GM12878 (cell line): ENCODE measurements at places on chromosomes 3 and 15. TPM values are rescaled to one million over a fixed set of nuclear protein-coding genes. Genes with fewer than 3 reads are reported as not detected.

- H3K36me3 ChIP-seq: no peaks in the 10 kb centered on the region
- no peak for DNase-seq
- no peaks in the 10 kb centered on the region for H3K4me1 ChIP-seq
- no peak overlapping the region for H3K27ac ChIP-seq
- H3K27me3 ChIP-seq: no peaks in the 10 kb centered on the region
- H3K4me3 ChIP-seq: no peak overlapping the region
Measured at GRCh38 chr15:27549746-27550145, 549.4 kb downstream of the OCA2 start.

Gene ANXA2
- total RNA-seq: 169 and 170 TPM in 2 replicates

DNA sequence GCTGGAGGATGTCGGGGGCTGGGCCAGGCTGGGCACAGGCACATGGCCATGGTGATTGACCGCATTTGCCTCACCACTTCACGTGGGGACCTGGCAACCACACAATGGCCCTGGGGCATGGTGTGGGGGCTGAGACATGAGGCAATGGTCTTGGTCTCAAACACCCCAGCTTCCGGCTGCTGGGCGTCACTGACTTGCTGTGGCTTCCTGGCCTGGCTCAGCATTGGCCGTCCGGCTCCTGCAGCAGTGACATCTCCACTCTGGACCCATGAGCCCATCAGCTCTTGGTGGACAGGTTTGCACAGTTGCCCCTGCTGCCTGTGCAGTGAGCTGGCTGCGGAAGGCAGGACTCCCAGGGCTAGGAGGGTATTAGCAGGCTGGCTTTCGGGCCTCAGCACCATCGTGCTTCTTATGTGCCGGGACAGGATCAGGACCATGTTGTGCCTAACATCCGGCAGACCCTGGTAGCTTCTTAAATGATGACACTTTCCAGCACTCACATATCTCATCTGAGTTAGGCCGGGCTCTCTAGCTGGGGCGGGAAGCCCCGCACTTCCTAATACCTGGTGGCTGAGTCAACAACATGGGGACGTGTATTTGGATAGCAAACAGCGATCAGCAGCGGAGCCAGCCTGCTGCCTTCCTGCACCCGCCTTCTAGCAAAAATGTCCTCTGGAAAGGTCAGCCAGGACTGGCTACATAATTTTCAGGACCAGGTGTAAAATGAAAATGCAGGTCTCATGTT is 34.1 kb downstream of the ZNF710 start:
- no peak overlapping the region for H3K4me3 ChIP-seq
- no peaks in the 10 kb centered on the region for H3K27me3 ChIP-seq
- H3K27ac ChIP-seq: peak overlapping the region; percentile 55; the same call in 1 of the 2 replicates

Gene IL5RA
- total RNA-seq: 0.19 TPM in 1 of 2 replicates, not detected in the other

GRCh38 chr3:71315431-71315830 is 268.1 kb downstream of the FOXP1 start:
- peaks cover 4% of the 10 kb centered on the region for H3K27me3 ChIP-seq
- H3K27ac ChIP-seq: no peak overlapping the region
- no peak for DNase-seq
- H3K36me3 ChIP-seq: no peaks in the 10 kb centered on the region

Gene ETV5
- total RNA-seq: 10.6 and 12.5 TPM in 2 replicates

Gene RBP2
- total RNA-seq: not detected in 2 replicates

Gene XIRP1
- 0.38 and 0.40 TPM in 2 replicates for total RNA-seq

GRCh38 chr3:81871358-81872155 is 110.1 kb upstream of the GBE1 start:
- no peak overlapping the region for H3K4me3 ChIP-seq
- no peaks in the 10 kb centered on the region for H3K4me1 ChIP-seq
- no peaks in the 10 kb centered on the region for H3K27me3 ChIP-seq
- no peak for DNase-seq

GRCh38 chr3:185423178-185423577 is 60.2 kb downstream of the MAP3K13 start:
- H3K4me3 ChIP-seq: no peak overlapping the region
- H3K27ac ChIP-seq: no peak overlapping the region

Gene RNU6-1
- not detected in 2 replicates for total RNA-seq

Gene GPR27
- total RNA-seq: not detected in 2 replicates

DNA sequence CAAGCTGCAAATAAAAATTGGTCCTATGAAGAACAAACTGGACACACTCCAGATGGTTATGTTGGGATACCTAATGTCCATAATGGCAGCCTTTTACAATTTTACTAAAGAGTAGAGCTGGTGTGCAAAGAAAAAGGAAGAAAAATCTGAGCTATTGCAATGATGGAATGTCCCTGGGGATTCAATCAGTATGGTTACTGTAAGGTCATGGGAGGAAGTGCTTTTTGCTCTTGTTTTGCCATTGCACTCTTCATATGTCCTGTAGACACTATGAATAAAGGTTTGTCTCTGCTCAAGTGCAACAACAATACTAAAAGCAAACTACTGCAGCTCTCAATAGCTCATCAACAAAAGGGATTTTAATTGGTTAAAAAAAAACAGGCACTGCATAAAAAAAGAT is 5.4 kb downstream of the PFN2 start:
- no peak overlapping the region for H3K27ac ChIP-seq
- no peaks in the 10 kb centered on the region for H3K27me3 ChIP-seq

DNA sequence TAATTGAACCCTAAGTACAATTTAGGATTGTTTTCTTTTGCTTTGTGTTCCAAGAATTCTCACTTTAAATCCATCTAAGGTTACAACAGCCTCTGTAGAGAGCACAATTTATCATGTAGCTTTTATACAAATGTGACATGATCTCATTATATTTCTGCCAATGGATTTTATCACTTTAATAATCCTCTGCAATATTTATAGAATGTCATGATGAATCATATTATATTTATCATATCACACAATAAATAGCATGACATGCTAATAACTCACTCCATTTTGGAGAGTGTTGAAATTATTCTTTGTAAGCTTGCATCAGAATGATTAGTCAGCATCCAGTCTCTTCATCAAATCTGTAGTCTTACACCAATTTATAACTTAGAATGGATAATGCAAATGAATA is 280.6 kb upstream of the ZNF717 start:
- H3K27me3 ChIP-seq: no peaks in the 10 kb centered on the region
- H3K4me1 ChIP-seq: no peaks in the 10 kb centered on the region
- H3K4me3 ChIP-seq: no peak overlapping the region
- H3K36me3 ChIP-seq: no peaks in the 10 kb centered on the region
- H3K27ac ChIP-seq: no peak overlapping the region

Gene CD80
- total RNA-seq: 51.8 and 54.4 TPM in 2 replicates

Gene GOLGA8J
- not detected in 2 replicates for total RNA-seq

DNA sequence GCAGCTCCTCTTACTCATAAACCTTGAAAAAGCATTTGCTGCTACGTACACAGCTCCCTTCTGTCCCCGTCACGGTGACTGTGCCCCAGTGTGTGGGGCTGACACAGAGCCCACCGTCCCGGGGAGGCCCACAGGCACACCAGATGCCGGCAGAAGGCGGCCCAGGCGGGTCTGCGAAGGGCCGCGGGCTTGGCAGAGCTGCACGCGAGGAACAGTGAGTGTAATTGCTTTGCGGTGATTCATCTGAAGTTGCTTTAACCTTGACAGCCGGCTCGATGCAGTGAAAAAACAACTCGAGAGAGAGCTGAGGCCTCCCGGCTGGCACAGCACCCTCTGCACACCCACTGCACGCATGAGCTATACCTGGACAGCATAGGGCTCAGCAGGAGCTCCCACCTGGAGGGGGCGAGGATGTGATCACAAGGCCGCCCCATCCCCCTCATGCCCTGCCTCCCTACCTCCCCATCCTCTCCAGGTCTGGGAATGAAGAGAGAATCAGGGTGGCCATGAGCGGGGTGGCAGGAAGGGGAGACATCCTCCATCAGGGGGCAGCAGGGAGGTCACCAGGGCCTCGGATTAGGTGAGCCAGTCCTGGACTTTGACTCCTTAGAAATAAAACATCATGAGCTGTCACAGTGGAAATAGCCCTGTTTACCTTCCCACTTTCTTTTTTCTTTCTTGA is 172.7 kb downstream of the MEGF11 start:
- DNase-seq: no peak
- H3K27me3 ChIP-seq: no peaks in the 10 kb centered on the region
- H3K4me3 ChIP-seq: no peak overlapping the region
- H3K27ac ChIP-seq: no peak overlapping the region
- no peaks in the 10 kb centered on the region for H3K4me1 ChIP-seq

DNA sequence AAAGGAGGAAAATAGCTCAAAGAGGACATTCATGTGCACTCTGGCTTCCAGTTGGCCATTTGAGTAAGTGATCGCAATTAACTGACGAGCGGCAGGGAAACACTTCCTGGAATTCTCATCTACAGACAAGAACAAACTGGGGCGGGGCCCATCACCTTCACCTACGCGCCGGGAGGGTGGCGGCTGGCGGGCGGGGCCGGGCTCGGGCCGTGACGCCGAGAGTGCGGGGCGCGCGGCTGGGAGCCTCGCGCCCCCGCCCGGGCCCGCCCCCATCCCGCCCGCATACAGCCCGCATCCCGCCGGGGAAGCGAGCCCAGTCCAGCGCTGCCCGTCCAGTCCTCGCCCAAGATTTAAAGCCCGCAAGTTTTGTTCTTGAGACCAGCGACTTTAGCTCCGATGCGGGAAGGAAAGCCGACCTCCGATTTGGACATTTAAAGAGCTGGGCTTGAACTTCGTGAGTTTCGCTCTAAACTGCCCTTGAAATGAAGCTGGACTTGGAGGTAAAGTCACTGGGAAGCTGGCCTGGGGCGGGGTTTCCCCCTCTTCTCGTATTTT is at the start of gene B3GNT5:
Gene B3GNT5, plus strand, starts transcription at position 281 of the 555 bp plus-strand sequence. CDS start 16,546 bp downstream, outside the sequence.
- no peaks in the 10 kb centered on the region for H3K4me1 ChIP-seq
- no peak within 1 kb of the TSS for H3K27ac ChIP-seq
- H3K27me3 ChIP-seq: peaks cover 9% of the 10 kb centered on the region
- H3K36me3 ChIP-seq: no peaks in the 10 kb centered on the region

Gene MUC4
- total RNA-seq: 0.46 and 0.51 TPM in 2 replicates

GRCh38 chr3:16204751-16205150 is 30.3 kb downstream of the GALNT15 start:
- no peak overlapping the region for H3K4me3 ChIP-seq
- no peak for DNase-seq
- no peaks in the 10 kb centered on the region for H3K4me1 ChIP-seq
- no peaks in the 10 kb centered on the region; the same call in 1 of the 2 replicates for H3K27me3 ChIP-seq

DNA sequence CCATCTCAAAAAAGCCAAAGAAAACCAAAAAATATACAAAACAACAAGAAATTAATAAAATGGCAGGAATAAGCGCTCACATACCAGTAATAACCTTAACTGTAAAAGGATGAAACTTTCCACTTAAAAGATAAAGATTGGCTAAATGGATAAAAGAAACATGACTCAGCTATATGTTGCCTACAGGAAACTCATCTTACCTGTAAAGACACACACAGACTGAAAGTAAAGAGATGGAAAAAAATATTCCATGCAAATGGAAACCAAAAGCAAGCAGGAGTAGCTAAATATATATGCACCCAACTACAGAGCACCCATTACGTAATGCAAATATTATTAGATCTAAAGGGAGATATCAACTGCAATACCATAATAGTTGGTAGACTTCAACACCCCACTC is 49.7 kb downstream of the ADAM10 start:
- no peak overlapping the region for H3K4me3 ChIP-seq
- no peak for DNase-seq
- no peaks in the 10 kb centered on the region; the same call in none of the 2 replicates for H3K36me3 ChIP-seq
- peaks cover 4% of the 10 kb centered on the region for H3K4me1 ChIP-seq
- H3K27ac ChIP-seq: no peak overlapping the region
- no peaks in the 10 kb centered on the region for H3K27me3 ChIP-seq

- no peaks in the 10 kb centered on the region for H3K36me3 ChIP-seq
- no peak overlapping the region for H3K4me3 ChIP-seq
- no peak overlapping the region for H3K27ac ChIP-seq
- H3K27me3 ChIP-seq: no peaks in the 10 kb centered on the region
- H3K4me1 ChIP-seq: no peaks in the 10 kb centered on the region
- DNase-seq: no peak
Measured at GRCh38 chr3:197085137-197085536, 55.5 kb upstream of the MELTF start.

Gene ZNF660
- total RNA-seq: 2.4 and 2.9 TPM in 2 replicates

Gene ARL8B
- 48.9 and 51.3 TPM in 2 replicates for total RNA-seq

Gene GPR149
- total RNA-seq: not detected in 2 replicates

Gene RIOX2
- 32.8 and 35.0 TPM in 2 replicates for total RNA-seq

DNA sequence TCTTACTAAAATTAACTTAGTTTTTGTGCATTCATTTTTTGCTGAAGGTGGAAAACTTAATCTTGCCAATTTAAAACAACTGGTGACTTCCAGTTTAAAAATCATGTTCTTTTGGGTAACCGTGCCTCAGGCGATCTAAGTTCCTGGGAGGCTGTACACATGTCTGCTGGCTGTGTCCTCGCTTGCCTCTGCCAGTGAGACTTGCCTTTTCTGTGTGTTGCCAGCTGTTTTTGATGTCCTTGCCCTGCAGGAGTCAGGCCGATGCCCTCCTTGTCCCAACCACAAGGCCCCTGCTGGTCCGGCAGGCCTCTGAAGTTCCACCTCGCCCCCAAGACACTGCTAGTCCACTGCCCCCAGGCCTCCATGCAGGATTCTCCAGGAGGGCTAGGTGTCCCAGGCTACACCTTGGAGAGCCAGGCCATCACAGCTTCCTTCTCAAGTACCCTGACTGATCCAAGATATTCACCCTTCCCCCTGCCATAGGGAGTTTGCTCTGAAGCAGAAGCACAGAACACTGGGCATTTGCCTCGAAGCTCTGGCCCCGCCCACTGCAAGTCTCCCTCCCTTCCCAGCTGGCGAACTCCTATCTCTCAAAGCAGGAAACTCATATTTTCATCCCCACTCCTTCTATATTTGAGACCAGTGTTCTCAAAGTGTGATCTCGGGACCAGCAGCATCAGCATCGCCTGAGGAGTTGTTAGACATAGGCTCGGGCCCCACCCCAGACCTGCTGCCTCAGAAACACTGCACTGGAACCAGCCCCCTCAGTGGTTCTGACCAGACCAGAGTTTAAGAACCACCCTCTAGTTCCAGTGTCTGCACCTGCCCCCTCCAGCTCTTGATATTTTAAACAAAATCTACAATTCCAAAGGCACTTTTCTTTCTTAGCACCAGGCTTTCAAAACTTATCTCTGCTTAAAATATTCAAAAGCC is 185.8 kb upstream of the UBE2E1 start:
- no peaks in the 10 kb centered on the region for H3K27me3 ChIP-seq
- H3K4me1 ChIP-seq: no peaks in the 10 kb centered on the region
- H3K27ac ChIP-seq: no peak overlapping the region
- H3K36me3 ChIP-seq: no peaks in the 10 kb centered on the region

- H3K36me3 ChIP-seq: peaks cover 5% of the 10 kb centered on the region; the same call in 1 of the 2 replicates
- no peak for DNase-seq
- no peaks in the 10 kb centered on the region for H3K4me1 ChIP-seq
- H3K27ac ChIP-seq: no peak overlapping the region
- no peaks in the 10 kb centered on the region for H3K27me3 ChIP-seq
Measured at GRCh38 chr3:48952510-48953118, 34.0 kb downstream of the ARIH2 start.

DNA sequence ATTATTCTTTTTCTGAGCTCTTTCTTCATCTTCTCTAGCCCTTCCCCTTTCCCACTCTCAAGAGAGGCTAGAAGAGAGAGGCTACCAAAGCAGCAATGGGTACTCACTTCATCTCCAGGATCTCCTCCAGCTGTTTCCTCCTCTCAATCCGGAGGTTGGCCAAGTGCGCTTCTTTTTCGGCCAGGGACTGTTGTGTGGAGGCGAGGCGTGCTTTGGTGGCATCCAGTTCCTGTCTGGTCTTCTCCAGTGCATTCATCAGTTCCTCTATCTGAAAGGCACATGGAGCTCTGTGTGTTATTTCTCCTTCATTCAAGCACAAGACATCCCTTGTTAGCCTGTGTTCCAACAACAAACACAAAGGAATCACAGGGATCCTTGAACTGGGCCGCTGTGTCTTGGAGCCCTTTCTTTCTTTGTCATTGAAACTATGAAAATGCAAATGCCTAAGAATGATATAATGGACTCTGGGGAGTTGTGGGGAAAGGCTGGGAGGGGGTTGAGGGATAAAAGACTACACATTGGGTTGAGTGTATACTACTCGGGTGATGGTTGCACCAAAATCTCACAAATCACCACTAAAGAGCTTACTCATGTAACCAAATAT is 401.3 kb upstream of the WNT5A start:
- no peaks in the 10 kb centered on the region for H3K4me1 ChIP-seq
- H3K27ac ChIP-seq: no peak overlapping the region
- no peaks in the 10 kb centered on the region; the same call in 1 of the 2 replicates for H3K27me3 ChIP-seq
- no peak overlapping the region for H3K4me3 ChIP-seq
- H3K36me3 ChIP-seq: no peaks in the 10 kb centered on the region
